ENCODE measurements at places on chromosomes 6 and 20.

- DNase-seq = no peak
Observed at GRCh38 chr6:41408982-41409381, 73.6 kb downstream of the NCR2 start.

GRCh38 chr6:68911811-68912210 is 276.7 kb downstream of the ADGRB3 start:
- no peak for DNase-seq

- DNase-seq = no peak
Observed at GRCh38 chr6:25669413-25669812, 17.4 kb downstream of the SCGN start.

DNA sequence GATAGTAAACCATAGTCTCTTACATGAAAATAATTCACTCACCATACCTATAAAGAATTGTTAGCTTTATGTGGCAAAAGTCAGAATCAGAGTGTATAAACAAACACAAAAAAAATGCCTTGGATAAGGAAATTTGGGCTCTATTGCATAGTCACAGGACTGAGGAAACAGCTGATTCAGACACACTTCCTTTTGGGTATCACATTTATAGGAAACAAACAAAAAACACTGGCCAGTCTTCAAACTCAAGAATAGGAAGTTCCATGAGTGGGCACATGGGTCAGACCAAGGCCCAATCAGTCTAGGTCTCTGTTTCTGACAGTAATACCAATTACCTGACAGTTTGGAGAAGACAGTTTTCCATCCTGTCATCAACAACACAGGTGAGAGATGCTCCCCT is 8.0 kb downstream of the SLC18B1 start:
- no peak for DNase-seq

- no peak for DNase-seq
Observed at GRCh38 chr6:79377047-79377446, 142.6 kb upstream of the HMGN3 start.

DNA sequence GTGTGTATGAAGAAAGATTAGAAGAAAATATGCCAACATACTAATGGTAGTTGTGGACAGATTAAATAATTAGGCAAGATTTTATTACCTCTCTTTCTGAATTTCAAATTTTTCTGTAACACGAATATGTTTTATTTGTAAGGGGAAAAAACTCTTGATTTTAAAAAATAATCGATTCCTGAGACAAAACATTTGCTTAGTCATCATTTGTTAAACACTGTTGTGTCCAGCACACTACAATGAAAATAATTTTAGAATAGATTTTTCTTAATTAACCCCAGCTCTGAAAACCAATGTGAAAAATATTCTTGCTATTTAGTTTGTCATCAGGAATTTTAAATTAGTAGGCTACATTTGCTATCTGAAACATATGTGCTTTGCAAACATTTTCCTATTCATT is 253.0 kb downstream of the TRDN start:
- no peak for DNase-seq

DNA sequence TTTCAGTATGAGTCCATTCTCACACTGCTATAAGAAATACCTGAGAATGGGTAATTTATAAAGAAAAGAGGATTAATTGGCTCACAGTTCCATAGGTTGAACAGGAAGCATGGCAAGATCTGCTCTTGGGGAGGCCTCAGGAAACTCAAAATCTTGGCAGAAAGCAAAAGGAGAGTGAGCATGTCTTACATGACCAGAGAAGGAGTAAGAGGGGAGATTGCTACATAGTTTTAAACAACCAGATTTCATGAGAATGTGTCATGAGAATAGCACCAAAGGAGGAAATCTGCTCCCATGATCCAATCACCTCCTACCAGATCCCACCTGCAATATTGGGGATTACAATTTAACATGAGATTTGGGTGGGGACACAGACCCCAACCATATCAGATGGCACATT is 672.4 kb downstream of the HTR1B start:
- no peak for DNase-seq

DNA sequence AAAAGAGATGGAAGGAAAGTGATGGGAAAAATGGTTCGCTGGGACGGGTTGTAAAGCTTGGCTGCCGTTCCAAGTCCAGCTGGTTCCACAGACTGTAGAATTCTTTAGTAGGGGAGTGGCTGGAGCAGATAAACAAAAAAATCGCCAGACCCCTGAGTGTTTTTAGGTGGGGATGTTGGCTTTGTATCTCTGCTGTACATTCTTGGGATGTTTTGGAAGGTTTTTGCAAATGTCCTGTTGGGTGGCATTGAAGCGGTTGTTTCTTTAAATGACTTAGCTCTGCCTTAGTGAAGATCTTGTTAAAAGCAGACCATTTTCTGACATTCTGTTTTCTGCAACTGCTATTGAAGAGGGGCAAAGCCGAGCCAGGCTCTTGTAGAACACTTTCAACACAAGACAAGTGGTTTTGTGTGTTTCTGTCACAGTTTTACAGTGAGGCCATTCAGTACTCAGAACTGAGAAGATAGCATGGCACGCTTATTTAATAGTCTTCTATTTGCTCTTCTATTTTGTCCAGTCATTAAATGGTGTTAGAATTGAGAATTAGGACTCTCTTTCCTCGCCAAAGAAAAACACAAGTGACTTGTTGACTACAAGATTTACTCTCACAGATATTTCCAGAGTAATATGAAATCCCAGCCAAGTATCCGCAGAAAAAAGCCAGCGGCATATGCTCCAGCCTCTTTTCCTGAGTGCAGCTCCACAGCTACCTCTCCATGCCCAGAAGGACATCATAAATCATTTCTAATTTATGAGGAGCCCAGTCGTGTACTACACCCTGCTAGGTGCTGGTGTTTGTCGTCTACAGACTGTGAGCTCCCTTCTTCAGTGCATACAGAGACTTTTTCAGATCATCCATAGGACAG is 65.8 kb downstream of the PHACTR2 start:
- DNase-seq = no peak

GRCh38 chr20:45817376-45818194 is 5.1 kb downstream of the UBE2C start:
- no peak for DNase-seq

DNA sequence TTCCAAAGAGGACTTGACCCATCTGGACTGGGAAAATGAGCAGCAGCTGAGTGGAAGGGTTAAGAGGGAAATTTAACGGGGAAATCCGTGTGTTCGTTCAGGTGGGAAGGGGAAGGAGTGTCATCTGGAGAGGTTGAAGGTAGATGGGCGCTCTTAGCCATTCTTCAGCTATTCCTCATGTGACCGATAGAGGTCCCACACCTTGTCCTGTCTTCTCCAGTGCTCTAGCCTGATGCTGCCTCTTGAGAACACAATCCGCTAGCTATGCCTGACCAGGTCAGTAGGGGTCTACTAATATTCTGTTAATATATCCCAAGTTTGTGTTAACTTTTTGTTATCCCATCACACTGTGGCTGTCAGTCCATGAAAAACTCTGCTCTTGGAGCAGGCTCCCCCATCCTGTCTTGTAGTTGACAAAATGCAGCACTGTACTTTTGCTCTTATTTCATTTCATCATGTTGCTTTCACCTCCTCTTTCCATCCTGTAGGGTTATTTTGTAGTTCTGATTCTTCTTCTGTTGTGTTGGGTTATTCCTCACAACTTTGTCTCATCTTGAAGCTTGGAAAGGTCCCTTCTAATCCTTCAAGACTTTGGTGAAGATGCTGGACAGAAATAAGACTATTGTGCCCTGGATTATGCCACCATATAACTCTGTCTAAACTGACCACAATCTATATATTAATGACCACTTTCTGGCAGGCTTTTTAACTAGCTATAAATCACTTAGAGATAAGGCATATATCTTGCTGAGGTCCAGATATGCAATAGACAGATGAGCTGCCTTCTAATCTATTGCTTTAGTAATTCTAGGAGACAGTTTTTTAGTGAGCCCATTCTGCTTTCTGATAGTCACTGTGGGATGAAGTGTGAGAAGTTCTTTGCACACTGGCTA is 123.4 kb upstream of the SUPT3H start:
- DNase-seq = no peak

DNA sequence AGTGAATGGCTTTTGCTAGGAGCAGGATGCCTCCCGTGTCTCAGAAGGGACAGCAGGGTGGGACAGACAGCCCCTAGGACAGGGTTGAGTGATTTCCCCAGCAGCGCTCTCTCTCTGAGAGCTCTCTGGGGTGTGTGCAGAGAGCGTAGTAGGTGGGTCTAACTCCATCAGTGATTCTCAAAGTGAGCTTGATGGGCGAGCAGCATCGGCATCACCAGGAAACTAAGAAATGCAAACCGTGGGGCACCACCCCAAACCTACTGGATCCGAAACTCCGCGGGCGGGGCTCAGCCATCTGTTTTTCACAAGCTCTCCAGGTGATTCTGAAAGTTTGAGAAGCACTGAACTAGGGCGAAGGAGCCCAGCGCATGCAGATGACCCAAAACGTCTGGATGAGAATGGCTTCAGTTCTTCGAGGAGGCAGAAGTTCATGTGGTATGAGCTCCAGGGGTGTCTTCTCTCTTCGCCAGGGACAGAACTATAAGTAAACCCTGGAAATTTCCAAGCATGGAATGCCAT is 119.6 kb upstream of the RNF24 start:
- no peak for DNase-seq

DNA sequence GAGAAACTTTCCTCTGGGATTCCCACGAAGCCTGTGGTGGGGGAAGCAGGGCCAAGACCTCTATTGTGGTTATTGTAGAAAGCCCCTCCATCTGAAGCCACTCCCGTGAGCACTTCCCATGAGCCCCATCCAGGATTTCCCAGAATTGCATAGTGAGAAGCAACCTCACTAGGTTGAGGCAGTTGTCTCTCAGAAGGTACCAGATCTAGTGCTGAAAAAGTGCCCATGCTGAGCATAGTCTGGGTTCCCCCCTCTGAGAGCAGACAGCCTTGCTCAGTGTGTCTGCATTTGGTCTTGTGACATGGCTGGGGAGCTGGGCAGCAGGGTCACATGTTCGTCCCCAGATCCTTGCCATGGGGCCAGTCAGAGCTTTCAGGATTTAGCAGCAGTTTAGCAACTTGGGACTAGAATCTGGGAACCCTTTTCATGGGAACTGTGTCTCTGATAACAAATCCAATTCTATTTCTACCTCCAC is 38.6 kb downstream of the SLC9A8 start:
- no peak for DNase-seq

GRCh38 chr6:108958900-108959770 is 110.9 kb downstream of the ARMC2 start:
- DNase-seq = no peak

- DNase-seq = peak; percentile 61
Observed at GRCh38 chr6:139028658-139029469, at the start of gene ABRACL. Gene ABRACL (plus strand): TSS chr6:139028745. CDS start chr6:139034161, 5,416 bp downstream.

GRCh38 chr20:33169176-33169794 is 1.3 kb downstream of the BPIFA2 start:
- no peak for DNase-seq

- DNase-seq = no peak
Observed at GRCh38 chr6:129345890-129346289, 364.1 kb downstream of the ARHGAP18 start.

DNA sequence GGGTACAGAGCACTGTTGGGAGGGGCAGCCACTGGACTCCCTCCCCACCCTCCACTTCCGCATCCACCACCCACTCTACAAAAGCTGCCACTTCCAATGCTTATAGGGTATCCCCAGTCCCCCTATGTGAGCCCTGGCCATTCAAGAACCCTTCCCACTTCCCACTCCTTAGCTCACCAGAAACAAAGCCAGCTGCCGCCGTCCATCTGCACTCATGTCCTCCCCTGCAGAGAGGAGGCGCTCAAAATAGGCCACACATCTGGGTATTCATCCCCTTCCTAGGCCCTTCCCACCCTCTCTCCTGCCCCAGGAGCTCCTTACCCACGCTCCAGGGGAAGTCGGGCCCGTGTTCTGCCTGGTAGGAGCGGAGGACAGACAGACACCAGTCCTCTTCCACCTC is 6.5 kb upstream of the LY6G5C start:
- no peak for DNase-seq
